Endothelial cell of umbilical vein (primary cell): ENCODE measurements at places on chromosomes 3 and 15. TPM values are rescaled to one million over a fixed set of nuclear protein-coding genes. Genes with fewer than 3 reads are reported as not detected.

The LRRC31 gene
- not detected in 2 replicates for total RNA-seq

The ADAMTS7 gene
- total RNA-seq, result 56.4 and 64.7 TPM in 2 replicates

- peak overlapping the region; percentile 88 for H3K4me3 ChIP-seq
- peak overlapping the region; percentile 85 for H3K27ac ChIP-seq
- H3K27me3 ChIP-seq, result no peaks in the 10 kb centered on the region
- H3K36me3 ChIP-seq, result no peaks in the 10 kb centered on the region
- peaks cover 56% of the 10 kb centered on the region for H3K4me1 ChIP-seq
These were observed 1.3 kb downstream of the TLE3 start for GRCh38 chr15:70096215-70097062.

DNA sequence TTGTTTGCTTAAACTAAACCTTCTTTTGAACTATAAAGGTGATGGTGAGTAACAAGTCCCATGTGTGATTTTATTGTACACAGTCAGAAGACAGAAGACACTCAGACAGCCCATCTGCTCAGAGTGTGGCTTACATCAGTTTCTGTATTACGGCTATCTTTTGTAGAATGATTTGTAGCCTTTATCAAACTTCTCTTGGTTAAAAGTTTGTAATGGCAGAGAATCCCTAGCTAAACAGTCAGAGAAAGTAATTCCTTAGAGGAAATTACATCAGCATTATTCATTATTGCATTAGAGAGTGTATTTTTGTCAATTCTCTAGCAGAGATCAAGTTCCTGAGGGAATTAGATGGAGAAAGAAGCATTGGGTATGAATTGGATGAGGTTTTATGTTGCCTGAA, 500.8 kb downstream of the CNTN4 start:
- H3K4me1 ChIP-seq, result no peaks in the 10 kb centered on the region
- no peak for DNase-seq
- no peak overlapping the region for H3K4me3 ChIP-seq
- no peaks in the 10 kb centered on the region for H3K27me3 ChIP-seq
- no peak overlapping the region for H3K27ac ChIP-seq

- H3K27ac ChIP-seq, result peak within 1 kb of the TSS; percentile 86
- peak within 1 kb of the TSS; percentile 59 for H3K4me3 ChIP-seq
- peaks cover 6% of the 10 kb centered on the region for H3K36me3 ChIP-seq
These were observed at the start of the genes CLCN2 and POLR2H for GRCh38 chr3:184361532-184361931. Gene CLCN2 (minus strand): TSS chr3:184361605. CDS start chr3:184361479, 126 bp downstream. Gene POLR2H (plus strand): TSS chr3:184361710. CDS start chr3:184363493, 1,783 bp downstream.

DNA sequence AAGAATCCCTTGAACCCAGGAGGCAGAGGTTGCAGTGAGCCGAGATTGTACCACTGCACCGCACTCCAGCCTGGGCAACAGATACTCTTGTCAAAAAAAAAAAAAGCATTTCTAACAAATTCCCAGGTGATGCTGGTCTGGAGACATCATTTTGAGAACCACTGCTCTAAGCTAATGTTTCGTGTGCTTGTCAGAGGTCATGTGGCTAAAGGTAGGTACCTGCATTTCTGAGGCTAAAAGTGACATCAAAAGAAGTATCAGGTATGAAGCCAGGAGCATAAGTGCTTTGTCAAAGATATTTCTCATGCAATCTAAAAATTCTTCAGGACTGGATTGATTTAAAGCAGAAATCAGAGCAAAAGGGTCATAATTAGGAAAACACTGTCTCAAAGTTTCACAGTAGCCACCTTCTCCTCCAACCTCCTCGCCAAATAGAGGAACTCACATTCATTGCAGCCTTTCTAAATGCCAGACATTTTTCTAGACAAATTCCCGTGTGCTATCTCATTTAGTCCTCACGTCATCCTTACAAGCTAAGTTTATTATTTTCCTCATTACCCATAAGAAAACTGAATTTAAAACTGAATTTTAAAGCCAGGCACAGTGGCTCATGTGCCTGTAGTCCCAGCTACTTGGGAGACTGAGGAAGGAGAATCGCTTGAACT, 25.7 kb upstream of the GSK3B start:
- no peak overlapping the region for H3K4me3 ChIP-seq
- no peak for DNase-seq

The FRMD4B gene
- total RNA-seq, result 77.7 and 89.7 TPM in 2 replicates

The LYSMD4 gene
- 7.0 and 8.4 TPM in 2 replicates for total RNA-seq

DNA sequence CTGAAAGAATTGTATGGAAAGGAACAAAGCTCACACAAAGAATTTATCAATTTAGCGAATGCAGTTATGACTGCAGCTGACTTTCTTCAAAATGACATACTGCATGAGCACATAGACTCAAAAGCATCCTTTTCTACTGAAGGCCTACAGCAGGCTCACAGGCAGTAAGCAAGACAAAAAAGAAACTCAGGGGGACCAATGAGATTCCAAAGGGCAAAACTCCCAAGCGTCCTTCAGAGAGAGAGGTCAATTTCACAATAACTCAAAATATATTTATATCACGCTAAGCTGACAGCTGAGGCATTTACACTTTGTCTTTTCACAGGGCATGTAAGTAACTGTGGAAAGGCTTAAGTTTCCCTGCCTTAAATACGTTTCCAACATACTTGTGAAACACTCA, 427.9 kb upstream of the RASGRP1 start:
- DNase-seq, result no peak
- H3K4me1 ChIP-seq, result peaks cover 48% of the 10 kb centered on the region
- no peaks in the 10 kb centered on the region for H3K27me3 ChIP-seq
- H3K36me3 ChIP-seq, result no peaks in the 10 kb centered on the region
- no peak overlapping the region for H3K4me3 ChIP-seq

GRCh38 chr15:40070166-40070557, 31.2 kb upstream of the SRP14 start:
- no peak for DNase-seq
- peaks cover 15% of the 10 kb centered on the region for H3K4me1 ChIP-seq
- no peak overlapping the region for H3K27ac ChIP-seq

The SFMBT1 gene
- total RNA-seq, result 4.6 and 6.0 TPM in 2 replicates

GRCh38 chr15:70341566-70341965, 243.8 kb upstream of the TLE3 start:
- DNase-seq, result no peak
- H3K4me3 ChIP-seq, result no peak overlapping the region
- H3K27ac ChIP-seq, result no peak overlapping the region
- no peaks in the 10 kb centered on the region for H3K27me3 ChIP-seq

DNA sequence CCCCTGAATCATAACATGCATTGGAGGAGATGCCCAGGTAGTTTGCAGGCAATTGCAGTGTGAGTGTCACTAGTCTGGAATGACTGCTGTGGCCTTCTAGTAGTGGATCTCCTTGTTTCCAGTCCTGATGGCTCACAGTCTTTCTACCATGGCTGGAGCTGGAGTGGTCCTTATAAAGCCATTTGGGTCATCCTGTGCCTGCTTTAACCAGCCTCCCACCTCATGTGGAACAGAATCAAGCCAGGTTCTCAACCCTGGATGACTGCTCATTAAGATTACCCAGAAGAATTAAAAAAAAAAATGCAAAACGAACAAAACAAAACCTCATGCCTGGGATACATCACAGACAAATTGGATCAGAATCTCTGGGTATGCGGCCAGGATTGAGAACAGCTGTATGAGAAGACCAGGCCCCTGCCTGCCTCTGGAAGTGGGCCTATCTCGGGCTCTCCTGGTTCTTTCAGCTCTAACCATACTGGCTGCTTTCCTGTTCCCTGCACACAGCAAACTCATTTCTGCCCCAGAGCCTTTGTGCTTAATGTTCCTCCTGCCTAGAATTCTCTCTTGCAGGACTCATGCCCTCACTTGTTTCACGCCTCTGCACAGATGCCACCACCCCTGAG, 96.4 kb downstream of the ITPR1 start:
- H3K27ac ChIP-seq, result no peak overlapping the region
- no peaks in the 10 kb centered on the region for H3K27me3 ChIP-seq
- DNase-seq, result no peak
- H3K4me3 ChIP-seq, result no peak overlapping the region

The PARP3 gene
- total RNA-seq, result 10.0 and 11.0 TPM in 2 replicates

The LPP gene
- total RNA-seq, result 136 and 153 TPM in 2 replicates

DNA sequence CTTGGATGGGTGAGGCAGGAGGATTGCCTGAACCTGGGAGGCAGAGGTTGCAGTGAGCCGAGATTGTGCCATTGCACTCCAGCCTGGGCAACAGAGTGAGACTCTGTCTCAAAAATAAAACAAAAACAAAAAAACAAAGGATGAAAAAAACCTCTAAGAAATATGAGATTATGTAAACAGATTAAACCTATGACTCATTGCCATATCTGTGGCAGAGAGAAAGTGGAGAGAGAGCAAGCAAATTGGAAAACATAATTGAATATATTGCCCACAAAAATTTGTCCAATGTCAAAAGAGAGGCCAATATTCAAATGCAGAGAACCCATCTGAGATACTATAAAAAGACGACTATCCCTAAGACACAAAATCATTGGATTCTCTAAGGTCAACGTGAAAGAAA, 1106.0 kb downstream of the OTOL1 start:
- no peak for DNase-seq
- no peaks in the 10 kb centered on the region for H3K36me3 ChIP-seq
- H3K4me1 ChIP-seq, result no peaks in the 10 kb centered on the region
- H3K27ac ChIP-seq, result no peak overlapping the region

DNA sequence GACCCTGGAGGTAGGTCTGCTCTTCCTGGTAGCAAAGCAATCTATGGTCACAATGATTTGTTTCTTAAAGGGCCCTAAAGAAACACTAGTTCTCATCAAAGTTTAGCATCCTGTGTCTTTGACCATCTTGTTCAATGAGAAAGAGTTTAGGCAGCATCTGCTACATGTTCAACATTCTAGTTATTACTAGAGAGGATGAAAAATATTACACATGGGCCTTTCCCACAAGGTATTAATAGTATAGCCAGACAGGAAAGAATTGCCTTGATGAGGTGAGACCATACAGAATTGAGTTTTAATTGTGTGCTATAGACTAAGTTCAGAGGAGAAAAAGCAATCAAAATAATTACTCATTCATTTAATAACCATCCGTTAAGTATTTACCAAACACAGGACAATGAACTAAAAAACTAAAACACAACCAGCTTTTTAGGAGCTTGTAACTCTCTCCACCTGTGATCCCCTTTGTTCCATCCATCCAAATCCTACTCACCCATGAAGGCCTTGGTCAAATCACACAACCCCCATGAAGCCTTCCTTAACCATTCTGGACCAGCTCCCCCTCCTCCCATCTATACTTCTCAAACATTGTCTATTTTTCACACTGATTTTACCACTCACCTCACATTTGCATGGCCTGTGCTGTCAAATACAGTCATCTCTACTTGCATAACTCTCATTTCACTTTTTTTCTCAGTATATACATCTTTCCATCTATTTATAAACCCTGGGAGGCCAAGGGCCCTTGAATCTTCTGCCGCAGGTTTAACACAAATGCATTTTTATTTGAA, 122.9 kb downstream of the RORA start:
- no peak for DNase-seq
- no peaks in the 10 kb centered on the region for H3K36me3 ChIP-seq
- H3K4me3 ChIP-seq, result no peak overlapping the region

The GRAMD2A gene
- 0.23 and 0.29 TPM in 2 replicates for total RNA-seq

The EPHB3 gene
- total RNA-seq, result not detected in 2 replicates

- no peaks in the 10 kb centered on the region for H3K36me3 ChIP-seq
- no peaks in the 10 kb centered on the region for H3K27me3 ChIP-seq
- no peaks in the 10 kb centered on the region for H3K4me1 ChIP-seq
- H3K4me3 ChIP-seq, result no peak overlapping the region
These were observed 508.6 kb downstream of the FHIT start for GRCh38 chr3:60742606-60743145.

DNA sequence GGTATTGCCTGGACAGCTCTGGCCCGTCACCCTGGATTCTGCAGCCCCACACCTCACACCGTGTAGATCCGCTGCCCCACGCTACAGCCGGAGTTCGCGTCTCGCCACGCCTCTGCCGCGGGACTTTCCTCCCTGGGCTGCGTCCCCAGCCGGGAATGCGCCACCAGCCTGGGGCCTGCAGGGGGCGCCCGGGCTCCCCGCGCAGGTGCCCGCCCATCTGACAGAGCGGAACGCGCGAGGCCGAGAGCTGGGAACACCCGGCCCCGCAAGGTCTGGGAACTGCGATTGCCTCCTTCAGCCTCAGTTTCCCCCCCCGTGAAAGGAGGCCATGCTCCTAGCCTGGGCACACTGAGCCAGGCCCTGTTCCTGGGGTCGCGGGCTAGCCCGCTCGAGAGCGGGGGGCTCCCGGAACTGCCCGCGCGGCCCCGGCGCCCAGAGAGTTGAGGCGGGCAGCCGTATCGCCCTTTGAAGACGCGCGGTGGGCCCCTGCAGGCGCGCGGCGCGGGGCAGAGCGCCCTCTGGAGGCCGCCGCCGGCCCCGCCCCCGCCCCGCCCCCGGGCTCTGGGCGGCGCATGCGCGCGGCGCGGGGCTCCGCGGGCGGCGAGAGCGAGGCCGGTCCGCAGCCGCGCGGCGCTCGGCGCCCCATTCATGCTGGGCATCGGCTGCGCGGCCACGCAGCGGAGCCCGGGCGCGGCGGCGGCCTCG, at the start of gene PLXNA1:
TSS of gene PLXNA1 (plus strand) at position 645 of the 705 bp plus-strand sequence. CDS start 5,479 bp downstream, outside the sequence.
- peak; percentile 81 for DNase-seq
- H3K27ac ChIP-seq, result peak within 1 kb of the TSS; percentile 48
- H3K27me3 ChIP-seq, result peaks cover 3% of the 10 kb centered on the region
- peaks cover 13% of the 10 kb centered on the region for H3K4me1 ChIP-seq
- H3K4me3 ChIP-seq, result peak within 1 kb of the TSS; percentile 34
